Thyroid gland (tissue), 4 donors: ENCODE measurements at places on chromosomes 5 and 9.

GRCh38 chr9:79026316-79026715, 545.4 kb upstream of the TLE4 start:
- DNase-seq: no peak

- DNase-seq: no peak
Observed at GRCh38 chr9:38164659-38165221, 95.7 kb upstream of the SHB start.

DNA sequence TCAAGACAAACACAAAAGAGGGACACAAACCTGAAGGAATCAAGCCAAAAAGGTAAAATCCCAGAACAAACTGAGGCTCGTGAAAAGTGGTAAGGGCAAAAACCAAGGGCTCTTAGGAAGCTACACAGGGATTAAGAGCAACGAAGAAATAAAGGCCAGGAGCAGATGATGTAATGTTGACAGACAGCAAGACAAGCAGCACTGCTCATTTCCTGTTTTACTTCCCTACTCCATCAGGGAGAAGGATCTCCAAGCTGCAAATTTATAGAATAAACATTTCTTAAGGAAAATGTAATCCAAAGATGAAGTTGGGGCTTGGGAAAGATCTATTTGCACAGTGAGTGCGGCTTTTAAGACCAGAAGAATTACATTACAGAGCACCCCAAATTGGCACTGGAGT, 182.3 kb upstream of the MAP1B start:
- DNase-seq: no peak

- no peak for DNase-seq
Observed at GRCh38 chr9:115162946-115163345, 45.0 kb upstream of the TNC start.

- no peak for DNase-seq
Observed at GRCh38 chr5:173718469-173718868, 102.0 kb upstream of the BOD1 start.

DNA sequence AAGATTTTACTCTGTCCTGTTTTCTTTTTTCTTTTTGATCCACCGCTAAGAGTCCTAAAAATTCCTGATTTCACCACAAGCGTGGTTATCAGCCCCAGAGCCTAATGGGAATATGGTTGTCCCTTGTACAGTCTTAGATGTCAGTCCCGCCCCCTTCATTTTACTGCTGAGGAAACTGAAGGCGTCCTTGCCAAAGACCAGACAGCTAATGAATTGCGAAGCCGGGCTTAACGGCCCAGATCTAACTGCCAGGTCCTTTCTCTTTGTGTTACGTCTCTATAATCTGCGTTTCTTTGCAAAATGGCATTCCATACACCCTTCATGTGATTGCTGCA, 497 bp downstream of the NSA2 start:
- no peak for DNase-seq

DNA sequence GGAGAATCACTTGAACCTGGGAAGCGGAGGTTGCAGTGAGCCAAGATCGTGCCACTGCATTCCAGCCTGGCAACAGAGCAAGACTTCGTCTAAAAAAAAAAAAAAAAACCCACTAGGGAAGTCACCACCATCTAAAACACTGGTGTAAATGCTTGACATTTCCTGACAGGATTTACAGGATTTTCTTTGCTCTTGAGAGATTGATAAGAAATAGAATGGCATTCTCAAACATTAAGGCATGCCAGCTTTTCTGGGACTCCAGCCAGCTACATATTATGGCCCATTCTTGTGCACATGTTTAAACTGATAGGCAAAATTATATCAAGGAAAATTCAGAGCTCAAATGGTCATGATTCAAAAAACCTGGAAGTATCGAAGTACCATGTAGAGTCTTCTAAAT, 28.7 kb downstream of the GTF3C4 start:
- DNase-seq: no peak

DNA sequence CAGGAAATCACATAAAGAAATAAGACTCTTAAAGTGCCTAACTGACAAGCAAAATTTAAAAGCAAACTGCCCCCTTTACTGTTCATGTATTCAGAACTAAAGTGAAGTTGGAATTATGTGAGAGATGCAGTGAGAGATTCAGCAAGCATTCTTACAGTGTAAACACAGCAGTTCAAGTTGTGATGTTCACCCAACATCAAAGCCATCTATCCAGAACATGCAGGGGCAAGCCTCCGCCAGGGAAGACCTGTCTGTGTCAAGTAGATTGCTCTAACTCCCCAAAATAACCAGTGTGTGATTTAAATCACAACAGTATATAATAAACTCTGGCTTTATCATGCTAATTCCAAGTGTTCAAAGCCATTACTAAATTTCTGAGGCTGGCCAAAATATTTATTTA, 233.3 kb downstream of the BNC2 start:
- no peak for DNase-seq

- no peak for DNase-seq
Observed at GRCh38 chr5:2797981-2798380, 46.5 kb upstream of the IRX2 start.

DNA sequence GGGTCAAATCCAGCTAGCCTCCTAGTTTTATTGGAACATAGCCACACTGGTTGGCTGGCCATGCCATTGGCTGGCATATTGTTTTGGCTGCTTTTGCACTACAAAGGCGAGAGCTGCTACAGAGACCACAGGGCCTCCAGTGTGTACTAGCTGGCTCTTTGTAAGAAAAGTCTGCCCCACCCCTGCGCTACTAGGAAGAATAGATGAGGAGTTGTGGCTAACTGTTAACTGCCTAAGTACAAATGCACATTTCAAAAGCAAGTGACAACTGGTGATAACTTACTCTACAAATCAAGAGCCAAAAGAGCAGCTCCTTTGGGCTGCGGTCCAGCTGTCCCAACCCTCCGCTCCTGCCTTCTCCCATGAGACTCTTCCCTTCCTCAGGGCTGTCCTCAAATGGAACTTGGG, 63.9 kb downstream of the SERINC5 start:
- DNase-seq: no peak

DNA sequence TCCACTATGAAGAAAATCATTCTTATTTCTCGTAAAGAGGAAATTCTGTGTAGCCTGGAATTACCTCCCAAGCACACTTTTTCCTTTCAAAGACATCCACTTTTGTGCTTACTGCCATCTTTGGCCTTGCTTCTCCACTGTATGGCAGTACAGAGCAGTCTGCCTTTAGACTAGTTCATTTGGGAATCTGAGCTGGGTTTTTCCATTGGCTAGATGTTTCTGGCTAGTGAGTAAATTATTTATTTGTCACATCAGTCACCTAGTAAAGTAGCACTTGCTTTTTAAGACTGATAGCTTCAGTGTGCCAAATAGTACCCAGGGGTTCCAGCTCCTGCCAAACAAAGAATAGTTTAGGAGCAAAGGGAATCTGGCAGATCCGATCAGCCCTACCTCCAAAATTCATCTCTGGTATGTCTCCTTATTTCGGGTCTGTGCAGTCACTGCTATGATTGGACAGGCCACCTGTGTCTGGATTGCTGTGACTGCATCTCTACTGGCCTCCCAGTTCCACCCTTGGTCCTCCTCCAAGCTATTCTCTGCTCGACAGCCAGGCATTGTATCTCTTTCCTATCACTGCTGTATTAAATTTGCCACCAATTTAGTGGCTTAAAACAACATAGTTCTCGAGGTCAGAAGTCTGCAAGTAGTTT, 97.6 kb downstream of the NUDT12 start:
- no peak for DNase-seq

DNA sequence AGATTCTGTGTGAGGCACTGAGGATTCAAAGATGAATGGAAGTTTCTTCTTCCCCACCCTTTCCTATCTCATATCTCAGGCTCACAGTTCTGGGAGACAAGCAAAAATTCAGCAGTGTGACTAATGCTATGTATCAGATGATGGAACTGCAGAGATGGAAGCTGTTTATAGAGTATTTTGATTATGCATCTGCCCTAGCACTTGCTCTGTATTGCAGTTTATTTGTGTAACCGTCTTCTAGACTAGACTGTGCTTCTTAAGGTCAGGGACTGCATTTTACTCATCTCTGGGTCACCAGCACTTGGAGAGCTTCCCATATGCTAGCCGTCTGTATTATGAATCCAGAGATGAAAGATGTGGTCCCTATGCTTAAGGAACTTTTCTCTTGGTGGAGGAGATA, 12.6 kb downstream of the CAVIN4 start:
- DNase-seq: no peak

GRCh38 chr5:152523964-152524363, 118.9 kb upstream of the NMUR2 start:
- DNase-seq: no peak

DNA sequence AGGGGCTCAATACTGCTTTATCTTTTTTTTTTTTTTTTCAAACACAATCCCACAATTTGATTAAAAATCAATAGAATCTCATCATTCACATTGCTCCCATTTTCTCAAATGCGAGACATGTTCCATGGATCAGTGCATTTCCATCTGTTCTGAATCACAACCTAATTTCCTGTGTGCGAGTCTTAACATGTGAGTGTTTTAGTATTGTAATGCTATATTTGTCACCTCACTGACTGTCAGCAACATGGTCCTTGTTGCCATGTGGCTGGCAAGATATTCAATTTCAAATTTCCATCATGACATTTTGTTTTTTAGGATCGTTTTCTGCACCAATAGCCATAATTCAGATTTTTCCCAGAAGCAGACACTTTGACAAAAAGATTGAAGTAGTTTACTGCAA, 233.2 kb upstream of the PRDM9 start:
- no peak for DNase-seq

DNA sequence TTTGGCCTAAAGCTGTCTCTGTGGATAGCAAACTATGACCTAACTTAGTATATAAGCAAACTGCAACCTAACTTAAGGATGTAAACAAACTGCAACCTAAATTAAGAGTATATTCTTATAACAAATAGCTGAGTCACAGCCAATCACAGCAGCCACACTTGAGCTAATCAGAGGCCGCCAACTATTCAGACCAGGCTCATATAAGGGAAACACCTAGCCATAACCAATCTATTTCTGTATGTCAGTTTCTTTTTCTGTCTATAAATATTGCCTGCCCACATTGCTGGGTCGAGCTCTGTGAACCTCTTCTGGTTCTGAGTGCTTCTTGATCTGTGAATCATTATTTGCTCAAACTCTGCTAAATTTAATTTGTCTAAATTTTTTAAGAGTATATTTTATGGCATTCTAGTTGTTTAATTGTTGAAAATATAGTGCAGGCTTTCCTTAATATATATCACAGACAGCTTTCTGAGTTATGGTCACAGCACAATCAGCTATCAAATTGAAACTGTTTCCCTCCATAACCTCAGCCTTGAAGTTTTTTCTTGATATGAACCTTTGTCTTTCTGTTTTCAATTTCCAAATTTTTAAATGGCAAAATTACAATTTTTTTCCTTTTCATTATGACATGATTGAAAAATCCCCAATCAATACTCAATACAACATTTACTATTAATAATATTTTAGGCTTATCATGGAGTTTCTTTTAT, 327.1 kb upstream of the NUDT12 start:
- no peak for DNase-seq

- DNase-seq: no peak
Observed at GRCh38 chr5:20476016-20476415, 488.0 kb upstream of the CDH18 start.

DNA sequence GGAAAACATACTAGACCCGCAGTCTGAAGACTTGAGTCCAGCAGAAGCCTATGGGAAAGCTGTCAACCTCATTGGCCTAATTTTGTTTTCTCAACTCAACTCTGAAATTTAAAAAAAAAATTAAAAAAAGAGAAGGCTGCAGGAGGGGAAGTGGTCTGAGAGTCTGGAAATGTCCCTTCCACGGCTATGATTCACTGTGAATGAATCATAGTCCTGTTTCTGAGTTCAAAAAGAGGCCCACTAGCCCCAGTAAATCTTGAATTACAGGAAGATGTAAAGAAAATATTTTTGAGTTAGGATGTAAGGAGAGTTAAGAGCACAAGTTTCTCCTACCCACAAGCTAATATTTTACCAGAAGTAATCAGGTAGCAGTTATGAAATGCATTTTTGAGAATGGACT, 565.5 kb upstream of the DMAC1 start:
- DNase-seq: no peak

GRCh38 chr9:130207241-130207992, 35.2 kb downstream of the NCS1 start:
- DNase-seq: no peak

- DNase-seq: no peak
Observed at GRCh38 chr9:121226175-121226574, 24.5 kb upstream of the RAB14 start.

- DNase-seq: peak; percentile 89
Observed at GRCh38 chr5:142108432-142109330, at the start of gene NDFIP1. Gene NDFIP1 (plus strand): TSS chr5:142108779. CDS start chr5:142108975, 196 bp downstream.

GRCh38 chr9:21266733-21267484, 27.1 kb upstream of the IFNA14 start:
- no peak for DNase-seq

DNA sequence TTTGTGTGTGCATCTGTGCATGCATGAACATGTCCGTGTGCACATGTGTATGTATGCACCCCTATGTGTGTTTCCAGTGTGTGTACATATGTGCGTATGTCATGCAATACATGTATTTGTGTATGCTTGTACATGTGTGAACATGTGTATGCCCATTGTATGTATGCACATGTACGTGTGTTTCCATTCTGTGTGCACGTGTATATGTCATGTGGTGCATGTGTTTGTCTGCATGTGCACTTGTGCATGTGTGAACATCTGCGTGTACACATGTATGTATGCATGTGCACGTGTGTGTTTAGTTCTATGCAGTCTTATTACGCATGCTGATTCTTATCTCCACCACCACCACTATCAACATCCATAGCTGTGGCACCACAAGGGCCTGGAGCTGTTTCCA, 403.5 kb upstream of the IRX4 start:
- no peak for DNase-seq

DNA sequence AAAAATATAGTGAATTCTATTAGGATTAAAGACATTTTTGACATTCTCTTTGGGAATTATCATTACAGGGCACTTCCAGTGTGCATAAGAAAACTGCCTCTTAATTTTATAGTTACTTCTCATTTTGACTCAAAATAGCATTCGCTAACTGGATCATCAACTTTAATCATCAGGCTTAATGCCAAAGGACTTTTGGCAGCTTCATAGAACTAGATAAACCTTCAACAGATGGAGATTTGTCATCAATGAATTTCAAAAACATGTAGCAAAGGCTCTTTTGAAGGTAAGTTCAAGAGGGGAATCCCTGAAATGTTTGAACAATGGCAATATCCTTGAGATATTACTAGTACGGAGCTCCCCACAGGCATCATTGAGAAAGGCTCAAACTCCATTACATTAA, 447.2 kb downstream of the PDE4D start:
- no peak for DNase-seq

DNA sequence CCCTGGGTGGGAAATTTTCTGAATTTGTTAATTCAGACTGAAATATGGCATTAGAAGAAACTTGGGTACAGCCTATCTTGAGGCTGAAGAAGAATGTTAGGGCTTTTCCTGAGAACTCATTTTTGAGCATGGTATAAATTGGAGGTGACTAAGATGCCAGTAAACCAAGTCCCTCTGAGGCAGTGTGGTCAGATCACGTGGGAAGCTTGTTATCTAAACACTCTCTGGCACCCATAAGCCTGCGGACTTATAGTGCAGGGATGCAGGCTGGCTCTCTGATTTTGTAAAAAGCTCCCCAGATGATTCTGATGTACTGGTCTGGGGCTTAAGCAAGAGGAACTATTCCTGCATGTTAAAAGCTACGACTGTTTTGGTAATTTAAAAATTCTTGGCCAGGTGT, 34.3 kb downstream of the MTMR12 start:
- no peak for DNase-seq
